ENCODE measurements at places on chromosomes 2 and 18.

GRCh38 chr2:75853436-75853835 is 142.7 kb upstream of the GCFC2 start:
- no peak for DNase-seq

DNA sequence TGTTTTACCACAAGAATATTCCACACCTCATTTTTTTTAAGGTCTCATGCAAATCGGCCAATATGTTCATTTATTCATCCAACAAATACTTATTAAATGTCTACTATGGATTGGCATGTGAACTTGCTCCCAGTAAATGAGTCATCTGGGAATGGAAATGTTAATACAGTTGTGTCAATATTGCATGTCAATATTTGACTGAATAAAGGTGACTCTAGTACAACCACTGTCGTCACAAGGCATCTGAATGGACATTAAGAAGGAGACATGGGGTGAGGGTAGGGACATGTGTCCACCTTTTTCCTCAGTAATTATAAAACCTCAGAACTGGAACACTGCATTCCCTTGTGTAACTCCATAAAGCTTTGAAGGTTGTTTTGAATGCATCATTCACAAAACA is 365.4 kb downstream of the ADCYAP1 start:
- no peak for DNase-seq

GRCh38 chr2:231336700-231337099 is 58.8 kb upstream of the B3GNT7 start:
- no peak for DNase-seq

GRCh38 chr2:223019390-223019930 is 32.5 kb upstream of the KCNE4 start:
- no peak for DNase-seq

- DNase-seq: no peak
These were observed 51.0 kb downstream of the COX7A2L start for GRCh38 chr2:42310007-42310515.

DNA sequence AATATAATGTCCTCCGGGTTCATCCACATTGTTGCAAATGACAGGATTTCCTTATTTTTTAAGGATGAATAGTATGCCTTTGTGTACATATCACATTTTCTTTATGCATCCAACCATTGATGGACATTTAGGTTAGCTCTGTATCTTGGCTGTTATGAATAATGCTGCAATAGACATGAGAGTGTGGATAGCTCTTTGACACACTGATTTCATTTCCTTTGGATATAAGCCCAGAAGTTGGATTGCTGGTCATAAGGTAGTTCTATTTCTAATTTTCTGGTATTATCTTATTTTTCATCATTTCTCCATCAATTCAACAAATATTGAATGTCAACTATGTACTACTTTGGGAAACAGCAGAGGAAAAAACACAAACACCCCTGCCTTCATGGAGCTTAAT is 423.3 kb downstream of the MTX2 start:
- no peak for DNase-seq

GRCh38 chr2:24418166-24418841 is 58.0 kb upstream of the ITSN2 start:
- DNase-seq: no peak

DNA sequence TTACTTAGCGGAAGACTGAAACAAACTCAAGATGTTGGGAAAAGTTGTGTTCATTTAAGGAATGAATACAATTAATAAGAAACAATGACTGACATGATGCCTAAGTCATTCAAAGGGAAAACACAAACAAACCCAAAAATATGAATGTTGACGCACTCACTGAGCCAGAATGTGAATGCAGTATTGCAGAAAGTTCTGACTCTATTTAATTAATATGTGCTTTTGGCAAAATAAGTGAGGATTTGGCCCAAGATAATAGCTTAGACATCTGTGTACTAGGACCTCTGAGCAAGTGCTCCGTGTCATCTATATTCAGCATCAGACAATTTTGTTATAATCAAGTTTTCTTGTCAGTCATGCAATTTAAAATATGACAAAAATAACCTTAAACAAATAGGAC is 1138.8 kb upstream of the NXPH2 start:
- no peak for DNase-seq

DNA sequence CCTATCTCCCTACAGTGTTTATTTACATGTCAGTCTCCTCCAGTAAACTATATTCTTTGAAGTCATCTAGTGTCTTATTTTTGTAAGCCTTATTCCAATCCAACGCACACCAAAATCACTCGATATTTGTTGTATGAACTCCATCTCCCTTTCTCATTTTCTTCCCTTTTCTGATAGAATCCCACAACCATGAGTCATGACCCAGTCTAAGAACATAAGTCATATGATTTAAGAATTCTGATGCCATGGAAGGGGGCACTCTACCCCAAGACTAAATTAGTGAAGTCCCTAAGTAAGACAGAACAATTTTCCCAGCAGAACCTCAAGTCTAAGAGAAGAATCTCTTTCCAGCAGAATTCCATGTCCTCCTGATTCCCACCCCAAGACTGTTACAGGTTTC is 5.4 kb downstream of the CHMP3 start:
- DNase-seq: no peak

DNA sequence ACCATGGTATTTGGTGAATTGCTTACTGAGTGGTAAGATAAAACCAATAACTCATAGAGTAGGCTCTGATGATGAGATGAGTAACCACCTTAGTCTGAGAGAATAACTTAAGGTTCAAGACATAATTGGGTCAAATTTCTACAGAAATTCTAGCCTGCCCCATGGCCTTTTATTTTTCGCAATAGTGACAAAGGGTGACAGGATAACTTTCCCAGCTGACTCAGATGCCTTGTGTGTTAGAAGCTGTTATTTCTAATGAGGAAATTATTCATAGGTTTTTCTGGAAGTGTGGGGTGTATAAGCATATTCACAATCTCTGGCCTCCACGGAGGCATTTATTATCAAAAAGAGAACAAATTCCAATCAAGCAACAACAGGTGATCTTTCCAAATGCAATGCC is 159.0 kb downstream of the NUP35 start:
- no peak for DNase-seq

- DNase-seq: peak; percentile 11
These were observed 35.0 kb downstream of the CERS6 start for GRCh38 chr2:168490946-168491605.

DNA sequence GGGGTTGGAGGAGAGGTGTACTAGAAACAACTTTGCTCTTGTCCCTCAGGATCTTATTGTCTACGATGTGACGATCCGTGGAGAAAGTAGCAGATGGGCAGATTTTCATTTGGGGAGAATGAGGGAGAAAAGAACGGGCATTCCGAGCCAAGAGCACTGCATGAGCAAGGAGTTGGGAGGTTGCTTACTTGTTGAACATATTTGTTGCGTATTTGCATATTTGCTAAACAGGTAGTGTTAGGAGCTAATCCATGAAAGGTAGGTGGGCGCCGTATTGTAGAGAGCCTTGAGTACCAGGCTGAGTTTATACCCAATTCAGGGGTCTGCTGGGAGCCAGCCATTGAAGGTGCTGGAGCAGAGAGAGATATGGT is 490 bp downstream of the BCS1L start:
- DNase-seq: no peak

DNA sequence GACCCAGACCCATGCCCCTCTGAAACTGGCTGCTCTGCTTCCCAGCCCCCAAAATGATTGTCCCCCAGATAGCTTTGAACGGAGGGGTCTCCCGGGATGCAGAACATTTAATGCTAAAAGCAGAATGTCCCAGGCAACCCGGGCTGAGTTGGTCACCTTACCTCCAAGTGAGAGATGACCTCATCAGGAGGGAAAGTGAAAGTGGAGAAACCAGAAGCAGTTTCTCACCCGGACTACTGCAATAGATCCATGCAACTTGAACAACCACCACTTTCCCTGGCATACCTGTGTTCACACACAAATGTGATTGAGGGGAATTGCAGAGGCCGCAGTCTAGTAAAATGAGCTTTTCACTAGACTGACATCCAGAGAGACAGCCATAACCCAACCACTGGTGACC is 75.3 kb upstream of the NPAS2 start:
- DNase-seq: no peak

DNA sequence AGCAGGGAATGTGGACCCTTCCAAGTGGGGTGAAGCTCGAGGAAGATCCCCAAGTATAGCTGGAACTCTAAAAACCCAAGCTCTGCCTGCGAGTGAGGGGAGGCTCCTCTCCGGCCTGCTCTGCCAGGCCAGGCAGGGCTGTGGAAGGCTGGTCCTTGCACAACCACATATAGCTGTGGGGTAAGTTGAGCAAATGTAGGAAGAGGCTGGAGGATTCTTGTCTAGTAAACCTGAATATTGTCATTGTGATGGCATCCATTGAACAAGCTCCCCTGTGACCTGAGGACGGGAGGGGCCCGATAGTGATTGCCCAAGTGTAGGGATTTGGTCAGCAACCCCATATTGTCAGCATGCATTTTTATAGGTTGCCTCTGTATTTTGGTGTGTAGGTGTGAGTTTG is 103.0 kb downstream of the ACKR3 start:
- DNase-seq: no peak

- no peak for DNase-seq
These were observed 38.9 kb downstream of the PDCL3 start for GRCh38 chr2:100601661-100602060.

GRCh38 chr2:96485350-96485749 is 19.8 kb downstream of the NEURL3 start:
- no peak for DNase-seq

DNA sequence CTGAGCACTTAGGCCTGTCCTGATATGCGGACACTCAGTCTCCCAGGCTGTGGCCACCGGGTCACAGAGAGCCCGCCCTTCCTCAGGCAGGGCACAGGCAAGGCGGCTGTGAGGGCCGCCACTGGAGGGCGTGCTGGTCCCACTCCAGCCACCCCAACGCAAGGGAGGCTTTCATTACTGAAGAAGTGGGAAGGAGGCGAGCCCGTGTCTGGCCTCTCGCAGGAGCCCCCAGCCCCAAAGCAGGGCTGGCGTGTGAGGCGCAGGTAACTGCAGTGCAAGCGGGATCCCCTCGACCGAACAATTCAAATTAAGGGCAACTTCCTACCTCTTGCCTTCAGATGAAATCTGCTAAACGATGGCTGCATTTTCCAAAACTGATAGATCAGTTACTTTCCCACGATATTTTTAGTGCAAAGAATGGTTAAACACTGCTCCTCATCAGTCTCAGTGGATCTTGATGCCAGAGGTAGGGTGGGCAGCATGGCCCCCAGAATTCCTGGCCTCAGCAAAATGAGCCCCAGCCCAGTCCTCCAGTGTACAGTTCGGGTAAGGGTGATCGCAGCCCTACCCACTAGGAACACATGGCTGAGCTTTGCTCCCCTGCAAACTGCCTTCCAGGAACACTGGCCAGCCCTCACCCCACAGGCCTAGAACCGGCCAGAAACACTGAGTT is 97.2 kb downstream of the SEPTIN10 start:
- DNase-seq: peak; percentile 59

GRCh38 chr2:38549851-38550250 is 52.9 kb downstream of the HNRNPLL start:
- DNase-seq: no peak

- no peak for DNase-seq
These were observed 50.9 kb upstream of the MAPK4 start for GRCh38 chr18:50509012-50509411.

DNA sequence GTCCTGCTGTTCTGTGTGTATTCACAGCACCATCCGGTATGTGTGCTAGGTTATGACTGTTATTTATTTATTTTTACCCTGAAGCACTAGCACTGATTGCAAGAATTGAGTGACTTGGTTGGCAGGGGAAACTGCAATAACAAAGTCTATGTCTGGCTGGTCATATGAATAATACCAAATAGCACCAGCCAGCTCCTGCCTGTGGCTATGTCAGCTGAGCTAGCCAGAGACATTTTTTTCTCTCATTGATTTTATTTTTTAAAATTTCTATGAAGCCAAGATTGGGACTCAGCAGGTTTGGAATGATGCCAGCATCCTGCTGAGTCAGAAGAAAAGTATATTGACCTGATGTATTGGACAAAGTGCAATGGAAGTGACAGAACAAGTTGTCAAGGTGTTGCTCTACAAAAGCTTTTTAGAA is 188.5 kb upstream of the CDH2 start:
- DNase-seq: no peak

DNA sequence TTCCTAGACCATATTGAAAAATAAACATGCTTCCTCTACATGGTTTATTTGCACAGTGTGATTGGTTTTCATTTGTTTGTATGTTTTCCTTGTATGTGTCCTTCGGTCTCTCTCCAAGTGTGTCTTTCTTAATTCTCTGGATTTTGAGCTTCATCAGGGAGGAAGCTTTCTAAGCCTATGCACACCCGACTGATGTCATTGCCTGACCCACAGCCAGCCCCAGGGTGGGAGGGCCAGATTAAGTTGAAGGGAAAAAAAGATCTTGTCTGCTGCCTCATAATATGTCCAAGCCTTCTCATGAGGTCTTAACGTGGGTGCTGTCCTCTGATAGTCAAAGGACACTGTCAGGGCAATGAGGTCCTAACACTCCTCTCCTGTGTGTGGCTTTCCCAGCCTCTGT is 115.2 kb downstream of the MARCHF4 start:
- no peak for DNase-seq

GRCh38 chr18:55442561-55442960 is 145.4 kb downstream of the TCF4 start:
- DNase-seq: no peak

GRCh38 chr2:207290833-207291624 is 125.3 kb upstream of the KLF7 start:
- DNase-seq: no peak

- DNase-seq: no peak
These were observed 38.9 kb upstream of the YES1 start for GRCh38 chr18:850960-851359.

GRCh38 chr2:196247976-196248280 is 76.5 kb upstream of the STK17B start:
- DNase-seq: no peak

- no peak for DNase-seq
These were observed 343.1 kb downstream of the CELF4 start for GRCh38 chr18:37222354-37222998.

DNA sequence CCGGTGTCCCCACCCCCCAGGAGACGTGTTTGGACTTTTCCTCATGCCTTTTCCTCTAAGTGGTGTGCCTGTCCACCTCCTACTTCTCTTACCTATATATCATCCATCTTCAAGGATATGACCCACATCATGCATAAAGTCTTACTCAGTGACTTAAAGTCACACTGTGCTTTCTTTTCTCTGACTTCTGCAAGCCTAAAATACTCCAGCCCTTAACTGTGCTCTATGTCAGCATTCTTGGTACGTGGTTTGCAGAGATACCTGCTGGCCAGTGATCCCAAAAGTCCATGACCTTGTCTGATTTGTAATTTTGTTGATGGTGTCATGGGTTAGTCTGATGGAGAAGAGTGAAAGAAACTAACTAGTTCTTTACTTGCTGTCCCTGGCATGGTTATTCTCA is 393.6 kb upstream of the NRP2 start:
- DNase-seq: no peak

GRCh38 chr2:191038241-191038725 is 24.3 kb upstream of the STAT1 start:
- DNase-seq: no peak

GRCh38 chr2:176500901-176501300 is 231.7 kb downstream of the MTX2 start:
- DNase-seq: no peak

- DNase-seq: peak; percentile 95
These were observed at the start of the genes C2orf76 and DBI for GRCh38 chr2:119366649-119367471. C2orf76 (minus strand) TSS chr2:119366834; CDS start chr2:119339959, 26,875 bp downstream. DBI (plus strand) TSS chr2:119366977; CDS start chr2:119367052, 75 bp downstream.

All from lung (tissue), 17 donors.